ENCODE measurements at places on chromosomes 3 and 15.

- peak; percentile 24 for DNase-seq
These were observed 461.5 kb upstream of the PPP2R3A start for GRCh38 chr3:135503760-135504686.

GRCh38 chr3:70726096-70726938 lies 413.9 kb upstream of the MDFIC2 start:
- no peak for DNase-seq

DNA sequence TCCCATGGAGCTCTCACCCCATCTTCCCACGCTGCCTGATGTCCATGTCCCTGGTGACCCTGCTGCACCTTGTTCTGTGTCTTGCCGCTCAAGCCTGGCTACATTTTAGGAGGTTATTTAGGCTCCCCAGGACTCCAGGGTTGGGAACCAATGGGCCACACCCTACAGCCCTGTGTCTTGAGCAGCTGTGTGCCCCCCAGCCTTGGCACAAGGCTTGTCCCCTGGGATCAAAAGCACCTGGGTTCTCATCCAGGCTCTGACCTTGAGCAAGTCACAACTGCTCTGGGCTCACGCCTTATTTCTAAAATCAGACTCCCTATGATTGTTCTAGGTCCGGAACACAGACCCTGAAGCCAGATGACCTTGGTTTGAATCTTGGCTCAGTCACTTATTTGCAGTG lies 14.1 kb downstream of the SPSB4 start:
- no peak for DNase-seq

- no peak for DNase-seq
These were observed 16.2 kb downstream of the RBP2 start for GRCh38 chr3:139460076-139460475.

DNA sequence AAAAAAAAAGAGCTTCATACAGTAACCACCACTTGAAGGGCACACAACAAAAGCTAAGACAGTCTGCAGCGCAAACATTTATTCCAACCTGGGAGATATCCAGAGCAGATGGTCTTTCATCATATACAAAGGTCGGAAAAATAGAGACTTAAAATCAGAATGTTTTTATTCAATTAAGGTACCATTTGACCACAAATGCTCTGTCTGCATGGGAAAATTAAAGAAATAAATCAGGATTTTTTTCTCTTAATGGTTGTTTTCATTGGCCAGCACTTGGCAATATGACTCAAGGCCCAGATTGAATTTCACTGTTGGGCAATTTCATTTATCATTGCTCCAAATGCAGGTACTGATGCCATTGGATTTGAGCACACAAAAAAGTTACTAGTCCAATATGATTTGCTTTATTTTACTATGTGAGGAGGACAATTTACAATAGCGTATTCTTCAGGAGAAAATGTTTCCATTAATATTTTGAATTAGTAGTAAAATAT lies 145.9 kb upstream of the AGTR1 start:
- no peak for DNase-seq
